ENCODE measurements at places on chromosomes 3 and 15.

DNA sequence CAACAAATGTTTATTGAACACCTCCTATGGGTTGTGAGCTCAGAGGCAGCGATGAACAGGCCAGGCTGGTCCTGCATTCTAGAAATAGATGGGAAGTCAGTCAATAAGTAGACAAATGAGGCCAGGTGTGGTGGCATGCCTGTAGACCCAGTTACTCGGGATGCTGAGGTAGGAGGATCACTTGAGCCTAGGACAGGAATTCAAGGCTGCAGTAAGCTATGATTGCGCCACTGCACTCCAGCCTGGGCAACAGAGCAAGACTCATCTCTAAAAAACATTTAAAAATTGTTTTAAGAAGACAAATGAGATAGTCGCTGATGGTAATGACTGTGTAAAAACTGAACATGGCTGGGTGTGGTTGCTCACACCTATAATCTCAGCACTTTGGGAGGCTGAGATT lies 4.4 kb upstream of the RHO start:
- no peak for DNase-seq

DNA sequence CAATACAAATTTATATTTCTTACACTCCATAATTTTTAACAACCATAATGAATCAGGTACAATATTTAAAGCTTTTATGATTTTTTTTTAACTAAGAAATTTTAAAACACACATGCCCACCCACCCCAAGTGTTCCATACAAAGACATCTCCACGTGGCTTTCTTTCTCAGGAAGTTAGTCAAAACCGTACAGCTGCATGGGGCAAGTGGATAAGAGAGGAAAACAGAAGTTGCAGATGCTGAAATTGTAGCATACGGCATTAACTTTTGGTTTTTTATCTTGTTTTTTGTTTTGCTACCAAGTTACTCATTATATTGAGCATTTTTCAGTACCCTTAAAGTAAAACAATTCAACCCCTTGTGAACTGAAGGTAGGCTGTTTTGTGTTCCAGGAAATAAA lies 14.8 kb downstream of the GNB4 start:
- no peak for DNase-seq

DNA sequence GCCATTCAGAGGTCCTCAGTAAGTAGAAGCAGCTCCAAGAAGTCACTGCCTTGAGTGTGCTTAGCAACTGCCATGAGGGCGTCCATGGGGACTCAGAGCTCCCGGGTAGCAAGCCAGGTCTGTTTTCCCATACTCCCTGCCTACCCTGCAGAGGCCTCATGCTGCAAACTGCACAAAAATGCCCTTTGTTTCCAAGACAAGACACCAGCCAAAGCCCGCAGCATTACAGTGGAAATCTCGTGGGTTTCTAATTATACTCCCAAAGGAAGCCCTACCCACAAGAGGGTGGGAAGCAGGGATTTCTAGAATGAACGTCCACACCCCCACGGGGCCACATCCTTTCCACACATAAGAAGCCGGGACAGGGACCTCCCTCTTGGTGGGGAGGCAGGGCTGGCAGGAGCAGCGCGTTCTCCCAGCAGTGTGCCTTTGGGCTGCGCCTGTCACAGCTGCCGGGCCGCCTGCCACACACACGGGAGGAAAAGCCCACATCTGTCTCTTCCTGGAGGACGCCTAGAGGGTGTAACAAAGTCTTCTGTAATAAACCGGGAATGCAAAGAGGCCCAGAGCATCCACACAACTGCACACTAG lies 31.1 kb downstream of the FAM174B start:
- no peak for DNase-seq

GRCh38 chr3:56052188-56052587 lies 416.1 kb downstream of the ERC2 start:
- DNase-seq = no peak

DNA sequence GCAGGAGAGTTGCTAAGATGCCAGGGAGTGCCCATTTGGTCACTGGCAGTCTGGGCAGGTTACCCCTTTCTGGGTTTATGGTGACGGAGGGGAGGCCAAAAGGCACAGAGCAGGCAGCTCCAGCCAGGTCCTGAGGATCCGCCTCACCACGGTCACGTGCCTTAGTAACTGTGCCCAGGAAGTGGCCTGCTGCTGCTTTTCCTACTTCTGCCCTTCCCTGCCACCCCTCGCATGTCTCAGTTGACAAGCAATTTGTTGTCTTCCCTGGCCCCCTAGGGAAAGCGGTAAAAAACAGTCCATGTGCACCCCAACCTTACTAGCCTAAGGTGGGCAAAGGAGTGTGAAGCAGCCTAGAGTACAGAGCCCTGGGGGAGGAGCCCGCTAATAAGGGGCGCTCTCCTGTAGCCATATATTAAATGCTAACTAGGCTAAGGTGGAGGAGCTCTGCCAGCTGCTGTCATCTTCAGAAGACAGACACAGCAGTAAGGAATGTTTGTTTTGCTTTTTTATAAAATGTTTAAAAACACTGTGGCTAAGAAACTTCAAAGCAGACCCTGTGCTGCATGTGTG lies 9.1 kb upstream of the LIPH start:
- DNase-seq = no peak

- DNase-seq = no peak
These were observed 16.0 kb downstream of the C15orf62 start for GRCh38 chr15:40785814-40786213.

DNA sequence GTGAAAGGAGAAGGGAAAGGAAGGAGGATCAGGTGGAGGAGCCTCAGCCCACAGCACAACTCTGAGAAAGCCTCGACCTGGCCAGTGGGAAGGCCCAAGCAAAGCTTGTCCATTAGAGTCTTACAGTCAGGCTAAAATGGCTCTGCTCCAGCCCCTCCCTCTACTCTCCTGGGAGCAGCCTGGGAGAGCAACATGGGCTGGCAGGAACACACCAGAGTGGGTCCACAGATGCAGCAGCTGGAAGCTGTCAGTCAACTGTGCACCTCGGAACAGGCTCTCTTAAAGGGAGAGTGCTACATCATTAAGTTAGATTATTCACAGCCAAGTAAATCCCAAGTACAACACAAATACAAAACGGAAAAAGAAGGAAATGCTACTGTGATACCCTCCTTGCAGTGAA lies 98.0 kb upstream of the LIMD1 start:
- DNase-seq = no peak

DNA sequence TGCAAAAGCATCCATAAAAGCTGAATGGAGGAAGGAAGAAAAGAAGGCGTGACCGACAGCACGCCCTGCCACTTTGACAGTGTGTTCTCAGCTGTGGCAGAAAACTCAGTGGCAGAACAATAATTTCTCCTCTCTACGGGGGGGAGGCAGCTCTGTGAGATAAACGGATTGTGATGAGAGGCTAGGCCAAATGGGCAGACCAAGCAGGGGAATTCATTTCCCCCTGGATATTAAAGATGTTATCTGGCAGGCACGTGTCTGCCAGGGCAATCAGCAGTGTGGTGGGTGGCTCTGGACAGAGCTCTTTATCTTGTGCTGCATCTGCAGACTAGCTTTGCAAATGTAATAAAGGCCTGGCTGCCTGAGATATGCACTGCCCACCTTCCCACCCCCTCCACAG lies 1.9 kb upstream of the RMDN3 start:
- no peak for DNase-seq

DNA sequence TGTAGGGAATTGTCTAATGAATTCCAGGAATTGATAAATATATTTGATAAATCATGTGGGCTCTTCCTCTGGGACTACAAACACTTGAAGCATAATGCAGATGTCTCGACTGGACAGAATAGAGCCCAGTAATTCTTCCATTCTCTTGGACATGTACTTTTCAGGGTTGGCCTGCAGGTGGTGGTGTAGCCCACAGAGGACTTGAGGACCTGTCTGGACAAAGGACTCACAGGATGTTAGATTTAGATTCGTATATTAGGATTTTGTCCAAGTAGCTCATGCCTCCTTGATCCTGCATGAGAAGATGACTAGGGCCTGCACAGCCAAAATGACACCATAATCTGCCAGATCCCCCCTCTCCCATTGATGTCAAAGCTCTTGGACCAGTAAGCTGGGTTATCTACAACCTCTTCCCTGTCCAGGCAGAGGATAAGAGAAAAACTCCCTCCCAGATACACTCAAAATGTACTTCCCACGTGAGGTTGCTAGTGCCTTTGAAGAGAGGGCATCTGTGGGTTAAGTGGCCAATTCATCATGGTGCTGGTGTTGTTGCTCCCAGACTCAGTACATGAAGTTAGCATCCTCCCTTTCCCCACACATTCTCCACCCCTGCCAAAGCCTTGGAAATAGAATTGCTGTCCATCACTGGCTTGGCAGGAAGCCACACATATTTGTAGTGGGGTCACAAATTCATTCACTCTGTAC lies 88.6 kb upstream of the ZNF280D start:
- no peak for DNase-seq

DNA sequence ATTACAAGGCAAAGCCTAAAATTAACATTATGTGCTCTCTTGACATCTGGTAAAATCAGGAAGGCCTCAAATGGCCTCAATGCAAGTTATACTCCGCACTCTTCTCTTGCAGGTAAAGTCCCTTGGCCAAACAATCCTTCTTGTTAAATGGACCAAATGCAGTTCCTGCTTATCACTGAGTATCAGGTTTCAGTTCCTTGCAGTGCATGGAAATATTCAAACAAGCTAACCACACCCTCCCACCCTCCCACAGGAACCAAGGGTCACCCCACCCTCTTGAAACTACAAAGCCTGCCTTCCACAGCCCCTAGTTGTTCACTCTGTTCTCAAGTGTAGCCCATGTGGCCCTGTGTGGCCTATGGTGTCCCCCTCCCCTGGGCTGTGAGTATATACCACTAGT lies 171.9 kb upstream of the CADPS start:
- DNase-seq = no peak

DNA sequence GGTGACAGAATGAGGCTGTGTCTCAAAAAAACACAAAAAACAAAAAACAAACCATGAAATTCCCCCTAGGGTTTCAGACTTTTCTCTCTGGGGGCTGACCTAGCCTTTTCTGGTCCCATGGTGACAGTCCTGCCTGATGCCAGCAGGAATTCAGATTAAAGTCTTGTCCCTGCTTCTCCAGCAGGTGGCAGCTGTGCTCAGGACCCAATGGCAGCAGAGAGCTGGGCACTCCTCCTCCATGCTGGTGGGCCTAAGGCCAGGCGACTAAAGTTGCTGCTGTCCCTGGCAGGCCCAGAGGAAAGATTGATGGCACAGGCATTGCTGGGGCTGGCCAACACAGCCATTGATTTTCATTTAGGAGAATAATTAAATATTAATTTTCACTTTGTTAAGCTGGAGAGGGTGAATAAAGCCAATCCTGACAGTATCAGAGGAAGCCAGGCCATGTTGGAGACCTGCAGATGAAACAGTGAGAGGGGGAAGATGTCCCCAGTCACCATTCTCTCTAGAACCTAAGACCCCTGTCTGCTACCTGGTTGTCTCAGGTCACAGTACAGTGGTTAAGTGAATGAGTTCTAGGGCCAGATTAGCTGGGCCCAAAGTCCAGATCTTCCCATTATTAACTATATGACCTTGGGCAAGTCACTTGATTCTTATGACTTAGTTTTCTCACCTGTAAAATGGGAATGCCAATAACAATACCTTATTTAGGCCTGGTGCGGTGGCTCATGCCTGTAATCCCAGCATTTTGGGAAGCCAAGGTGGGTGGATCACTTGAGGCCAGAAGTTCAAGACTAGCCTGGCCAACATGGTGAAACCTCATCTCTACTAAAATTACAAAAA lies 7.1 kb downstream of the CELF6 start:
- peak; percentile 77 for DNase-seq

GRCh38 chr3:45166321-45166879 lies 20.2 kb upstream of the CDCP1 start:
- no peak for DNase-seq

DNA sequence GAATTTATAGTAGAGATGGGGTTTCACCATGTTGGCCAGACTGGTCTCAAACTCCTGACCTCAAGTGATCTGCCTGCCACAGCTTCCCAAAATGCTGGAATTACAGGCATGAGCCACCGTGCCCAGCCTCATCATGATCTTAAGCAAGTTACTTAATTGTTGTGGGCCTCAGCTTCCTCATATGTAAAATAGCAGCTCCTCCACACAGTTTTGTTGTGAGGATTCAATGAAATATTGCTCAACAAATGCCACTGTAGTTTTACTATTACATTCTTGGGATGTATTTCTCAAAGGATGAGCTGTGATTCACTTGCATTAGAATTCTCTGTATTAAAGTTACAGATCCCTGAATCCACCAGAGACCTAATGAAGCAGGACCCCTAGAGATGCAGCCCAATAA lies 168.8 kb downstream of the ADAMTS9 start:
- no peak for DNase-seq

DNA sequence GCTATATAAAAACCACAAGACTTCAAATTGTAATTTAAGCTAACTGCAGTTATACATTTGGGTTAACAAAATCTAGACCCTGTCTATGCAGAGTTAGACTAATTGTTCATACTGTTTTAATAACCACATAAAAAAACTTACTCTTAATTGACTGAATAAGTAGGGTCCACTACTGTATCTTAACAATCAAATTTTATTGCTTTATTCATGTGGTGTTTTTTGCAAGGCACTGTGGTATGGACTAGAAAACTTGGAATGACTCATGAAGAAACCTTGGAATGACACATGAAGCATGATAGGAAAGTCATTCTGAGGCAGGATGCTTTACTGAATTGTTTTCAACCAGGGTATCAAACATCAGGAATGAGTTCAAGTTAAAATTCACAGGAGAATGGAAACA lies 2.3 kb downstream of the SERP1 start:
- peak; percentile 17 for DNase-seq

DNA sequence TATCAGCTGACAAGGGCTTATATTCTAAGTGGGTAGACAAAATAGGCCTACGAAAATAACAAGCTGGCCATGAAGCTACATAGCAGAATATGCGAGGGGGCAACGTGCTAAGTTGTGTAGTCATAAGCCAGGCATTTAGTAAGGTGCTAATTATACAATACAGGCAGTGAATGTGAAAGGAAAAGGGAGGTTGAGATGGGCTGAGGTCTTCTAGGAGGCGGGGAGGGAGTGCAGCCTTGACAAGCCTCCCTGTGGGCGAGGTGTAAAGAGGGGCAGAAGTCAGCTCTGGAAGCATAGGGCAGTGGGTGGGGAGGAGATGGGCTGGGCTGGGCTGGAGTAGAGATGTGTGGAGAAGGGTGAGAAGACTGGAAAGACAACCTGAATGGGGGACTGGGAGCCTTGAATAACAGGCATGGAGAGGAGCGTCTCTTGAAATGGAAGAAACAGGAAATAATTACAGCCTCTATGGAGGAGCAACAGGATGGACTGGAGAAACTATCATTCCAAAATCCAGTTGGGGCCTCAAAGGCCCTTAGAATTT lies 1.2 kb downstream of the TIGIT start:
- DNase-seq = no peak

DNA sequence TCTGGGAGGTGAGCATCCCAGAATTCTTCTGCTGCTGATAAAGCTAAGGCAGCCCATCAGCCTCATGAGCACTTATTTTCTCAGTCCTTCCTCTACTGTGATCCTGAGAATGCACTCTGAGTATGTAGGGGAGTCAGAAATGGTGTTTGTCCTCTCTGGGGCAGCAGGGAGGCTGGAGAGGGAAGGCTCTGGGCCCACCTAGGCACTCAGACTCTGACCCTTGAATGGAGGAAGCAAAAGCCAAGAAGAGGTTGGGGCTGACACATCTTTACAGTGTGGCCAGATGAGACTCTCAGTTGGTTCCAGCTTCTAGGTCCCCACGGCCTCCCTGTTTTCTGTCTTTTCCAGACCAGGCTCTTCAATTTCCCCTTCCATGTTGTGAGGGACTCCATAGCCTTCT lies 36.1 kb upstream of the BLM start:
- no peak for DNase-seq

Data from H54 (cell line).